ENCODE measurements at places on chromosomes 5 and 9. TPM values are rescaled to one million over a fixed set of nuclear protein-coding genes. Genes with fewer than 3 reads are reported as not detected.

GRCh38 chr9:94952565-94953373 lies 226.3 kb downstream of the AOPEP start:
- no peak for DNase-seq

DNA sequence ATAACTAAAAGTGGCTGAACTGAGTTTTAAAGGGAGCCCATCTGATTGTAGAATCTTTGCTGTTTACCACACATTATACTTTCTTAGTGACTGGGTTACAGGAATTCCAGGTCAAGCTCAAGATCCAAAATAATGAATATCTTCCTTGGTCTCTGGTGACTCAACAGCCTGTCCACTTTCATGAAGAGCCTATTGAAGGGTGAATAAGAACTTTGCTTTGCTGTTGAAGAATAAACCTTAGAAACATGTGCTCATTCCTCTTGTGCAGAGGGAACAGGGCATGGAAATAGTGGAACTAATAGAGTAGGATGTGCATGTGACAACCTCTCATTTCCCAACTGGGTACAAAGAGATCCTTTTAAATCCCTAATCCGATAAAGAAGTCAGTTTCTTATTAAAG lies 21.4 kb downstream of the ALDH1A1 start:
- no peak for DNase-seq

The FLT4 gene
- total RNA-seq = 3.3 TPM

GRCh38 chr5:72126796-72127195 lies 19.5 kb downstream of the MAP1B start:
- no peak for DNase-seq

DNA sequence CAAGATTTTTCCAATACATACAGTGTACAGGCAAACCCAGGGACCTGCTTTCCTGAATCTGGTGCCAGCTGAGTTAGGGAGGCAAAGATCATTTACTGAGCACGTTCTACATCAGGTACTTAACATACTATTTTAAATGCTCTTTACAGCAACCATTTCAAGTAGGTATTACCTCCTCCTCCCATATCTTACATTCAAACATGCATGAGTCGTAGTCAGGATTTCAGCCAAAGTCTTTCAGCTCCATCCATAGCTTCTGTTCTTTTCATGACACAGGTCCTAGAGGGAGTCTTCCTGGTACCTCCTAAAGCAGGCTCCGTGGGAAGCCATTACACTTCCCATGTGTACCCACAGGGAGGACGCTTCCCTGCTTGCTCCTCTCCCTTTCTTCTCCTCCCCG lies 11.7 kb downstream of the KCNV2 start:
- DNase-seq = no peak

GRCh38 chr5:135443161-135443960 lies 3.8 kb downstream of the DCANP1 start:
- DNase-seq = peak; percentile 11

DNA sequence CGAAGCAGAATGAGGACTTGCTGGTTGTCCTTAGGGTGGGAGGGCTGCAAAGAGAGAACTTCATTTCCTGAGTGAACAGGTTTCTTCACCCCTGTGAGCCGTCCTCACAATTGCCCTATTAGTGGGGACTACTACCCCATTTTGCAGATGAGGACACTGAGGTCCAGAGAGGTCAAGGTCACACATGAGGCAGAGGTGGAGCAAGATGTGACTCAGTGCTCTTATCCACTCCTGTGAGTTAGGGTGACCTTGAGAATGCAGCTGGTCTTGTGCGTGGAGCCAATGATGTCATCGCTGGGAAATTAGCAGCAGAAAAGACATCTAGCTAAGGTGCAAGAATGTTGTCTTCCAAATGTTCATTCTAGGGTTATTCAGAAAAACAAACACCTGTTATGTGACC lies 26.9 kb downstream of the GPRIN1 start:
- DNase-seq = no peak
